Panc1 (cell line): ENCODE measurements at places on chromosomes 1 and 21. TPM values are rescaled to one million over a fixed set of nuclear protein-coding genes. Genes with fewer than 3 reads are reported as not detected.

The NBL1 gene
- total RNA-seq = 191 TPM

The SPRR4 gene
- total RNA-seq = not detected

The ZSWIM5 gene
- total RNA-seq = 7.9 TPM

The NBPF6 gene
- not detected for total RNA-seq

The LRRC71 gene
- total RNA-seq = 0.77 TPM

The GPX7 gene
- 11.2 TPM for total RNA-seq

The XPR1 gene
- 36.1 TPM for total RNA-seq

The NR1I3 gene
- not detected for total RNA-seq

The MYOG gene
- not detected for total RNA-seq

The IFI16 gene
- 0.36 TPM for total RNA-seq

The ST6GALNAC3 gene
- total RNA-seq = 0.03 TPM

The OLFML2B gene
- total RNA-seq = 1.5 TPM

The ALG6 gene
- total RNA-seq = 22.6 TPM

The CRYAA gene
- total RNA-seq = 2.1 TPM

The RGS13 gene
- total RNA-seq = not detected

- DNase-seq = no peak
Observed at GRCh38 chr1:20329793-20330542, 39.3 kb downstream of the VWA5B1 start.

DNA sequence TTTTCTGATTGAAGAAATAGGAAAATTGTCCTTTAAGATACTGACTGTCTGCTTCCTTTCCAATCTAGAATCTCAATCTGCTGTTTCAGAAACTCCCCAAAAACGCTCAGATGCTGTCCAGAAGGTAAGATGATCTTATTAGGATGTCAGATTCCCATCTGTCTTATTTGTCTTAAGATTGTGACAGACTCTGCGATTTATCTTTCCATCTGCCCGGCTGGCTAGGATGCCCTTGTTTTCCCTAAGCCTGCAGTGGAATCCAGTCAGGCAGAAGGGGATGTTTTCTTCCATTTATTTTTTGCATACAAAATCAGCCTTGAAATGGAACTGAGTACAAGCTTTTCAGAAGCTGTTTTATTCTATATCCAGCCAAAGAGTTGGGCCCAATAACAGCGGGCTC lies 96.5 kb downstream of the FMN2 start:
- no peak for DNase-seq

DNA sequence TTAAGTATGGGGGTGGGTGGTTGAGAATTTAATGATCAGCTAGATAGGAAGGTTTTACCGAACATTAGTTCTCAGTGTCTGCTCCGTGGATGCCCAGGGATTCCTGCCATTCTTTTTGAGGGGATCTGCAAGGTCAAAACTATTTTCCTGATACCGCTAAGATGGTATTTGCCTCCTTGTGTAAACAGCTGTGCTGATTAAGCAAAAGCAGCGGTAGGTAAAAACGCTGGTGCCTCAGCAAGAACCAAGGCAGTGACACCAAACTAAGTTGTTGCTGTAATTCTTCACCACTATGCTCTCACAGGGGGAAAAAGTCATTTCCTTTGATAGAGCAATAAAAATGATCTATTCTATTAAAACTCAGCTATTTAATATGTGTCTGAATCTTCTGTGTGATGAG lies 229.0 kb downstream of the FMN2 start:
- no peak for DNase-seq

GRCh38 chr1:234062166-234062565 lies 157.7 kb downstream of the SLC35F3 start:
- no peak for DNase-seq

DNA sequence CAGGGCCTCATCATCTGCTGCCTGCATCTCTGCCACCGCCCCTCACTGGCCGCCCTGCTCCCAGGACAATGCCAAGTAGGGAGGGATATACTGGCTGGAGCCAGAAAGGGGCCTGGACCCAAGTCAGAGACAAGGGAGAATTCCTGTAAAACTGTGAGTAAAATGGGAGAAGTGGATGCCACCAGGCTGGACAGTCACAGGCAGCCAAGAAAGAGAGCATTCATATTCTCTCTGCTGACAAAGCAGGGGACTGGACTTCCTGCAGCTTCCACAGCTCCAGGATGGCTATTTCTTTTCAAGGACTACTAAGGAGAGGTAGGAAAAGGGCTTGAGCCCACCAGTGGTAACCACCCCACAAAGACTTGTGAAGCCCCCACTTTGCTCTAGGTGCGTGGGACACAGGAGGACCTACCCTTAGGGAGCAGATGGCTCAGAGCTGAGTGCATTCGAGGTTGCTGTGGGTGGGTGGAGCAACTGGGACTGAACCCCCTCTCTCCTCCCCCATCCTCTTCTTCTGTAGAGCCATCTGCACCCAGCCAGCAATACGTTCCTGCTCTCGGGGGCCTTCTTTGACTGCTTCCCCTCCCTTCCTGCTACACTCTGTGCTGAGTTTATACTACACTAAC lies 57.5 kb downstream of the GLIS1 start:
- no peak for DNase-seq

DNA sequence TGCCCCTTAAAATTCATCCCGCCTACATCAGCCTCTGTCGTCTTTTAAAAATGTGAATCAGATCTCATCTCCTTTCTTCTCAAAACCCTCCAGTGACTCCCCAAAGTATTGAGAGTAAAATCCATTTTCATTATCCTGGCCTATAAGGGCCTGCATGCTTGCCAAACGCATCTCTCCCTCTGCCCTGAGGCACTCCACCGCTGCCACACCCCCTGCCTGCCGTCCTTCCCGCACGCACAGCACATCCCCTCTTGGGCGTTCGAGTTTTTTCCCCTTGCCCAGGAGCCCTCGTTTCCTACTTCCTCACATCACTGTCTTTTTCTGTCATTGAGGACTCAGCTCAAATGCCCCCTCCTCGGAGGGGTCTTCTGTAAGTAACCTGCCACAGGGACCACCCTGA lies 53.3 kb upstream of the MTR start:
- no peak for DNase-seq

- no peak for DNase-seq
Observed at GRCh38 chr1:169338617-169339016, 29.0 kb downstream of the NME7 start.

DNA sequence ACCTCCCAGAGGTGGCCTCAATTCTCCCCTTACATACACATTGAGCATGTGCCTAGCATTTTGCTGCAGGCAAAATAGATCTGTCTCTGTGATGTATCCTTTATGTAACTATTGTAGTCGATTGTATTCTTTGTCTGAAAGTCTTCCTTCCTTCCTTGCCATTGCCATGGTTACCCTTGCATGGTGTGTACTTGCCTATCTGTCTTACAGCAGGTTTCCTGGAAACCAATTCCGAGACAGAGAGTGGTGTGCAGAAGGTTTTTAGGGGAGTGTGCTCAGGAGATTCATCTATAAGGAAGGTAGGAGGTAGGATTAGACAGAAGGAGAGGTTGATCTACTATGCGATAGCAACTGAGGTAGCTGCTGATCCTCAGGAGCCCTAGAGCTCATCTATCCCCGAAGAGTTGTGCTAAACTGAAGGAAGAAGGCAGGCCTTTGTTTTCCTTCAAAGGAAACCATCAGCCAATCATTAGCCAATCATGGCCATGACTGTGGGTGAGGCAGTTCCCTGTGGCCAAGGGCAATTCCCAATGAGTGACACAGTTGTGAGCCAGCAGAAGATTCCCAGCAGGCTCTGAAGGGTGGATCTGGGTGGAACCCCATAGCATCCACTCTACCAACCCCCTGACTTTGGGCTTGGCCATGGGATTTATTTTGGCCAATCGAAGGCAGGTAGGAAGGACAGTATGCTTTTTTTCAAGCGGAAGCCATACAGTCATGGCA lies 15.0 kb downstream of the CITED4 start:
- DNase-seq = no peak

DNA sequence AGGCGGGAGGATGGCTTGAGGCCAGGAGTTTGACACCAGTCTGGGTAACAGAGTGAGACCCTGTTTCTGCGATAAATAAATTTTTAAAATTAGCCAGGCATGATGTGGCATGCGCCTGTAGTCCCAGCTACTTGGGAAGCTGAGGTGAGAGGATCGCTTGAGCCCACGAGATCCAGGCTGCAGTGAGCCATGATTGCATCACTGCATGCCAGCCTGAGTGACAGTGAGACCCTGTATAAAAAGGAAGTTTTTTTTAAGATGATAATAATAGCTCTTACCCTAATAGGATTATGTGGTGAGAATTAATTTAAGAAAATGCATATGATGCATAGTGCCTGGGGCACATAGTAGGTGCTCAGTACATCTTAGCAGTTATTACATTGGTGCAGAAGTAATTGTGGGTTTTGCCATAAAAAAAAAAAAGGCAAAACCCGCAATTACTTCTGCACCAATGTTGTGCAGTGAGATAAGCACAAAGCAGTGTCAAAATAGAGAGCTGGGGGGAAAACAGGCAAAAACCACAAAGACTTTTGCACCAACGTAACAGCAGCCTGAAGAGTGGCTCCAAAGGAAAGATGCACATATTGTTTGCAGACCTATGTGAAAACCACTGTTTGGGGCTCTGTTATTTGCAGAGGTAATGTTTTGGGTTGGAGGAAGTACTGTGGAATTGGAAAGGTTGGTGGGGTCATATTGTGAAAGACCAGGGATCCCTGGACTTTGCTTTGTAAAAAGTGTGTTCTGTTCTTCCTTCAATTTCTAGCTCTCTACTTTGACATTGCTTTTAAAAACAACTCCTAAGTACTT lies 72.4 kb downstream of the PLXNA2 start:
- no peak for DNase-seq

GRCh38 chr1:10671090-10671489 lies 125.4 kb downstream of the CASZ1 start:
- no peak for DNase-seq

DNA sequence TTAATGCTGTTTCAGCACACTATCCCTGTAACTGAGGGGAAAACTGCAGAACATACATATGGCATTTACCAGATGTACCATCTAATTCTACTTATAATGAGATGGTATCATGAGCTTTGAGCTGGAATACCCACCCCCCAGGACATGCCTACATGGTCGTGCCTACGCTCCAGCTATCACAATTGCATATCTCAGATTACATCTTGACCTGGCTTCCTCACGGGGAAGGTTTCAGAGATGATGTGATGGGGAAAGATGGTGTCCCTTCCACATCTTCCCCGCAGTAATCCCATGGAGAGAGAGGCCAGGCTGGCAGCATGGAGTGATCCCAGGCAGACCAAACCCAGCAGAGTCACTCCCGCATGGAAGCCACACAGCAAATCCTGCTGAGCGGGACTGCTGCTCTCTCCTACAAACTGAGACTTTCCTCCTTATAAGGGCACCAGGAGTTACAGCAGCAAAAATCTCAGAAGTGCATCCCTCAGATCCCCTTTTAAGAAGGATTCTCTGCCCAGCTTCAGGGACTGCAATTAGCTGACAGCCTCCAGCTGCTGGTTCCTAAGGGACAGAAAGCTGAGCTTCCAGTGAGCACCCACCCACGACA lies 67.1 kb downstream of the KCNH1 start:
- DNase-seq = no peak

DNA sequence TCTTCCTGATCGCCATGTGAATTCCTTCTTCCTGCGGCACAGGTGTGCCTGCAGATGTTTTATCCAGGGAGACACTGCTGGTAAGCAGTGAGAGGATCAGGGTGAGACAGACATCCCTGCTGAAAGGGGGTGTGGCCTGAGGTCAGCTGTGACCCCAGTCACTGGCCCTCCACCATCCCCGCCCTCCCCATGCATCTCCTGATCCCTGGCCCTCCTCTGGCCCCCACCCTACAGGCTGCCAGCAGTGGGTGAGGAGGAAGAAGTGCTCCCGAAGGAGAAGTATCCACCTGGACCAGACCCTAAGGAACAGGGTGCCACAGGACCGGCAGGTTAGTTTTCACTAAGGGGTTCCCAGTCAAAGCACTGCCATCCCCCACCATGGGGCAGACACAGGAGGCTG lies 85.3 kb downstream of the GLIS1 start:
- DNase-seq = no peak

DNA sequence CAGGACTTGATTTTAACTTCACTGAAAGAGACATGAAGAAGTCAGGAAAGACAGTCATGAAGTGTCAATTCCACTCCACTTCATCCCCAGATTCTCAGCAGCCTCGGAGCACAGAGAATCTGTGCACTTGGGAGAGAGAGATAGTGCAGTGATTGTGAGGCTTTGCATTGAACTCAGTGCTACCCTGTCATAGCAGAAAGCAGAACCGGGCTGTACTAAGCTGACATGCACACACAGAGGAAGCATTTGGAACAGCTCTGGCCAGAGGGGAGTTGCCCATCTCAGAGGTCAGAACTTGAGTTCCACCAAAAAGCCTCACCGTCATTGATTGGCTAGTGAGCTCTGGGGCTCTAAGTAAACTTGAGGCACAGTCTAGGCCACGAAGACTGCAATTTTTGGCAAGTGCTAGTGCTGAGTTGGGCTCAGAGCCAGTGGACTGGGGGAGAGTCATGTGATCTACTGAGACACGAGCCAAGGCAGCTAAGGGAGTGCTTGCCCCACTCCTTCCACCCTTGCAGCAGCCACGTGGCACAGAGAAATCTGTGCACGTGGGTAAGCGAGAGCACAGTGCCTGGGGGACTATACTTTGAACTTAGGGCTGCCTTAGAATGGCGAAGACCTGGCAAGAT lies 810.2 kb upstream of the ADAMTS5 start:
- DNase-seq = no peak

DNA sequence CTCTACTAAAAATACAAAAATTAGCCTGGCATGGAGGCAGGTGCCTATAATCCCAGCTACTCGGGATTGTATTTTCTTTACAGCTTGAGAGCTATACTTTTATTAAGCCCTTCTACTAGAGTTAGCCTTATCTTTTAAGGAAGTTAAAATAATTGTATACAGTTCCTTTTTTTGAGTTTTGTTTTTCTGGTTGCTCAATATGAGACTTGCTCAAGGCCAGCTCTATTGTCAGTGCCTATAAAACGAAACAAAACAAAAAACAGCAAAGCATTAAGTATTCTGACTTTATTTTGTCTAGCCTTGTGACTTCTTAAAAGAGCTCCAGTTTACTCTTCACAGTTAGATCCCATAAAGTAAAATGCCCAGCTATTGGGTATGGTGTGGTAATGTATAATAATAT lies 17.2 kb downstream of the PKN2 start:
- DNase-seq = no peak
